Endodermal cell (in vitro differentiated cells): ENCODE measurements at places on chromosomes 16 and 17.
A peak's percentile ranks its signal among the peaks of the same experiment; 100 is the strongest.

DNA sequence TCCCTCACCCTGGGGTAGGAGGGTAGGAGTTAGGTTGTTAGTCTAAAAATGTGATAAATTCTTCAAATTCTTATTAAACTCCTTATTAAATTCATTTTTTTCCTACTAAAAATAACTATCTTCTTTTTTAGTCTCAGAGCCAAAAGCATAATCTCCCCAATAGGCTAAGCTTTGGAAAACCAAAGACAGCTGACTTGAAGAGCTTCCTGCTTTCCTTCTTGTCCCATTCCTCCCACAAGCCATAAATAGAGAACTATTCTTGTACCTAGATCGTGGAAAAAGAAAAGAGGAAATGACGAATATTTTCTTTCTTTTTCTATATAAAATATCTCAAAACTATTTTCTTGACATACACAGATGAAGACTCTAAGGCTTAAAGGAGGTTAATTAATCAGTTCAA is 486.9 kb downstream of the CDH8 start:
- no peak for DNase-seq

DNA sequence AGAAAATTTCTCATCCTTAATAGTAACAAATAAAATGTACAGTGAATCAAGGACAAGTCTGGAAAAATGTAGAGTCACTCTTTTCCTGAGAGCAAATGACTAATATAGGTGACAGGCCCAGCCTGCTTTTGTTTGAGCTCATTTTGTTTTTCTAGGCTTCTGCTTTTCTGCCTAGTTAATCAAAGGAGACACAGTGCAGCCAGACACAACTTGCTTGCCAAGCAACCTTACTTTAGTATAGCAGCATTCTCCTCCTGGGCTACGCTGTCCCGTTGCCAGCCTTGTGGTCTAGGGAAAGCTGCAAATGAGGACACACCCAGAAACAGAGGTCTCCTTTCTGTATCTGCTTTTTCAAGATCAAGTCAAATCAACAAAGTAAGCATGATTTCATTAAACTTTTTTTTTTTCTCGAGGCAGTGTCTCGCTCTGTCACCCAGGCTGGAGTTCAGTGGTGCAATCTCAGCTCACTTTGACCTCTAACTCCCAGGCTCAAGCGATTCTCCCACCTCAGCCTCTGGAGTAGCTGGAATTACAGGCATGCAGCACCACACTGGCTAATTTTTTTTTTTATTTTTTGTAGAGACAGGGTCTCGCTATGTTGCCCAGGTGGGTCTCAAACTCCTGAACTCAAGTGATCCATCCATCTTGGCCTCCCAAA is 17.2 kb downstream of the GINS3 start:
- DNase-seq, result no peak

DNA sequence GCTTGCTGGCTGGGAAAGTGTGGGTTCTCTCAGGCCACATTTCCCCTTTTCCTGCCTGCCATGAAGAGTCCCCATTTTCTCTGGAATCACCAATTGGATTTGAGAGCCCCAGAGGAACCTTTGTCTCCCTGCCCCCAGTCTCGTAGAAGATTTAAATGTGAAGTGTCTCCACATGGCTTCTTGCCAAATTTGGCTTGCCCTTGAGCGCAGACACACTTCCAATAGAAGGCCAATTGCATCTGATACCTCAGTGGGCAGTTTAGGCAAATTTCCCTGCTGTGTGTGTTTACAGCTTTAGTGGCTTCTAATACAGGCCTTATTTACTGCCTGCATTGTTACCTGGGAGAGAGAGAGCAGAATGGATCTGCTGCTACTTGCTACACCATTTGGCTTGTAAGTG is 29.7 kb downstream of the CDK5R1 start:
- no peak for DNase-seq

DNA sequence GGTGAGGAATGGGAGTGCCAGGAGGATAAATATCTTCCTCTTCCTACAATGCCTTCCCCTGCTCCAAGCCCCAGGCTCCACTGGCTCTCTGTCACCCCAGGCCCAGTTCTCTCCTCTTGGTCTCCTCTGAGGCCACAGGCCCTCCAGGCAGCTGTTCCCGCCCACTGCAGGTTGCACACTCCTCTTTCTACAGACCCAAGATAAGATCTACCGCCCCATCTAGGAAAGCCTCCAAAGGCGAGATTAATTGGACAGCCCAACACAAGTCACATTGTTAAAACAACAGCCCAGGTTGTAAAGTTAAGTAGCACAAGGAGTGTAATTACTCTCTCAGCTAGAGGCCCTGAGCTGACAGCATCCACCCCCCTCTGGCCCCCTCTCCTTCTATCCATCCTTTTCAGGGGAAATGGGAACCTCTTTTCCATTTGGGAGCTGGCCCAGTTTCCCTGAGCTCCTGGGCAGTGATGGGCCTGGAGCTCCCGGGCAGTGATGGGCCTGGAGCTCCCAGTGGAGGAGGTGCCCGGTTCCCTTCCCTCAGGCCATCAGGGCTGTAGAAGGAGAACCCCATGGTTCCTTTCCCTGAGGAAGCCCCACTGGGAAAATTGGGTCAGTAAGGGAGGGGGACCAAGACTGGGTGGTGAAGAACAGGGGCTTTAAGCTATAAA is 7.3 kb downstream of the DLX4 start:
- DNase-seq, result peak; percentile 55

DNA sequence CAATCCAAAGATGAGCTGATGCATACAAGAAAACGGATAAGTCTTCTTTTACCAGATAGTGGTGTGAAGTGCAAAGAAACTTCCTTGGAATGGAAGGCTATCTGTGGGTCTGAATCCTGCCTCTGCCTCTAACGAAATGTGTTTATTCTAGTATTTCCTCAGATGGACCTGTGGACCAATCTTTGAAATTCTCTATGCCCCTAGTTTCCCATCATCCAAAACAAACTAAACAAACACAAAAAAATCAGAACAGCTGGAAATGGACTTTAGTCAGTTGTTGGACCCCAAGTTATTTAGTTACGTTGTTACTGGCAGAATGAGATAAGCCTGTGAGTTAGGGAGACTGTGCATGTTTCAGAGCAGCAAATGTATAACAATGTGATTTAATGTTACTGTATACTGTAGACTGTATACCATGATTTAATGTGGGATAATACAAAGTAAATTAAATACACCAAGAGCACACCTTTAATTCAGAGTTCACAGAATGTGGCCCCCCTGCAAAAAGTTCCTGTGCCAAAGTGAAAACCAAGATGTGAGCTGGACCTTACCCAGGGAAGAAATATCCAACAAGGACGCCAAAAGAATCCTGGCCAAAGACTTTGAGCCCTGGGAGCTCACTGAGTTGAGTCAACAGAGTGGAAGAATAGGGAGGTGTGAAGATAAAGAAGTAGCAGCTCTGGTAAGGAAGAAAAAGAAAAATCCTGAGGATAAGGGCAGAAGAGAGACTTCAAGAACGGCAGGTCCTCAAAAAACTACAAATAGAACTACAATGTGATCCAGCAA is 255.2 kb downstream of the CNTNAP4 start:
- DNase-seq, result no peak

DNA sequence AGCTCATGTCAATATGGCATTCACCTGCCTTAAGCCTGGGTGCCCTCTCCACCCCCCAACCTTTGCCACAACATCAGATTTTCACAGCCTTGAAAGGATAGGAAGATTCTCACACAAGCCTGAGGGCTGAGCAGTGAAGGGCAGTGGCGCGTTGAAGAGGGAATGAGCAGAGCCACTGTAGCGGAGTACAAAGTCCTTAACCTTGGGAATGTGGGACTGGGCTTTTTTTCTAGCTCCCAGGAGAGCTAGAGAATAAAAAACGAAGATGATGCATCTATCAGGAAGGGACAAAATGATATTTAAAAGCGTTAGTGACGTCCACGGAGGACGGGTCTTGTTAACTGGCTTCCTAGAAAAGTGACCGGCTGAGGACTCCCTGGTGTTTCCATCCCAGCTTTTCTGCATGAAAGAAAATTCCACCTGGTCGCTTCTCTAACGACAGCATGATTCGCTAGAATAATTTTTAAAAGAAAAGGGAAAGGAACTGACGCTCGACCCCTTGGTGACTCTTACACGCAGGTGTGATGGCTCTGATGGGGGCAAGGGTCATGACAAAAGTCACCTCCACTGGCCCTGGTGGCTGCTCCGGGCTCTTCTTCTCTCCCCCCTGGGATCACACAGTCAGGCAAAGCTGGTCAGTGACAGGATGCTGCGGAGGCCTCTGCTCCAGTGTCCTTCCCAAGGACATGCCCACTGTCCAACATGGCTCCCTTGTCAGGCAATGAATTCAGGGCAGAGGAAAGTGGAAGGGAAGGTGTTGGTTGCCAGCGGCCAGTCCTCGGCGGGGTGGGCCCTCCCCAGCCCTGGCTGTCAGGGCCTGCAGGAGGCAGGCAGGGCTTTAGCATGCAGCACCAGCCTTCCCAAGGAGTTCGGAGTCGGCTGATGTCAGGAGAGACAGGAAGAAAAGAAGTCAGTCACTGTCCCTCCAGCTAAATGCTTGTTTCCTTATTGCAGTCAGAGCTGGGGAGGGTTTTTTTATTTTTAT is 58.4 kb upstream of the IRX3 start:
- no peak for DNase-seq

GRCh38 chr17:75199886-75200618 is 5.4 kb upstream of the NUP85 start:
- no peak for DNase-seq

GRCh38 chr17:63440770-63441335 is 5.3 kb downstream of the CYB561 start:
- DNase-seq, result no peak
